ENCODE measurements at places on chromosomes 7 and 10.

- DNase-seq, result no peak
These were observed 290.0 kb downstream of the SORCS1 start for GRCh38 chr10:106874604-106874889.

DNA sequence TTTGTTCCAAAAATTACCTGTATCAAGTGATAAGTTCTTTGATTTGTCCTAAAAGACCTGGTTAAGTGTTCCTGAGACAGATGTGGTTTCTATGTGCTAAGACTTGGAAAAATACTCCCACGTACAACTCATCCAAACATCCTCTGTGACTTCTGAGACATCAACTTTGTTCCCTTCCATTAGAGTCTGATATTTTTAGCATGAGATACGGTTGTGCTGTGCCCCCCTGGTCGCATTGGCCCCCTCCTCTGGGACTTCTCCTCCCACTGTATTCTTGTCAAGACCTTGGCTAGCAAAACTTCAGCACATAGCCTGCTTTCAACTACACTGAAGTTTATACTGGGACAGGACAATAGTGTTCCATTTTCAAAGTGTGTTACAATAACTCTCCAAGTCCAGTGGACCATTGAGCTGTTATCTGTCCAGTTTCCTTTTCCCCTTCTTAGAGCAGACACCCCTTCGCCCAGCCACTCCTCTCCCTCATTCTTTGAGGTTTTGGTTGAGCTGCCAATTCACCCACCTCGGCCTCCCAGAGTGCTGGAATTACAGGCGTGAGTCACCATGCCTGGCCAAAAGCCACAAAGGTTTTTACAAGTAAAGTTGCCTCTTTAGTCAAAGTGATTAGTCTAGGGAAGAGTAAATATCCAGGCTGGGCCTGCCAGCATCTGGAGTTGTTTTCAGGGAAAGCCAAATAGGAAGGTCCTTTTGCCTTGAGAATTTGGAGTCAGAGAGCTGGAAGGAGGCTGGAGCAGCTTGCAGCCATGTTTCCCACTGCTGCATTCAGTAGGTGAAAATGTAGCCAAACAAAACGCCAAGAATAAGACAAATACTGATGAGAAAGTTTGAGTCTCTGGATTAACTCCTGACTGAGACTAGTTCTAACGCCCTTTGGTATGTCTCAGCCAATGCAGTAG, 17.8 kb upstream of the PDLIM1 start:
- DNase-seq, result no peak

GRCh38 chr7:155945670-155946325, 133.5 kb upstream of the SHH start:
- no peak for DNase-seq

- DNase-seq, result no peak
These were observed 895.7 kb downstream of the XPNPEP1 start for GRCh38 chr10:109027534-109028185.
